ENCODE measurements at places on chromosomes 4 and X. TPM values are rescaled to one million over a fixed set of nuclear protein-coding genes. Genes with fewer than 3 reads are reported as not detected.

The SRPX gene
- total RNA-seq: 50.5 TPM

The SLC6A8 gene
- total RNA-seq: 44.7 TPM

The BEND2 gene
- 0.27 TPM for total RNA-seq

The UGT2B15 gene
- total RNA-seq: not detected

The TECRL gene
- 1.2 TPM for total RNA-seq

The IL1RAPL1 gene
- total RNA-seq: 9.1 TPM

The NONO gene
- total RNA-seq: 397 TPM

The GPR143 gene
- 11.9 TPM for total RNA-seq

The TRIM60 gene
- not detected for total RNA-seq

The ESX1 gene
- total RNA-seq: not detected

The TEX11 gene
- 0.33 TPM for total RNA-seq

The SPANXD gene
- not detected for total RNA-seq

Data from camera-type eye (tissue), 1 donor.